ENCODE measurements at places on chromosomes 6 and 20.

- no peak for DNase-seq
Observed at GRCh38 chr6:27156874-27157458, 90.5 kb upstream of the PRSS16 start.

DNA sequence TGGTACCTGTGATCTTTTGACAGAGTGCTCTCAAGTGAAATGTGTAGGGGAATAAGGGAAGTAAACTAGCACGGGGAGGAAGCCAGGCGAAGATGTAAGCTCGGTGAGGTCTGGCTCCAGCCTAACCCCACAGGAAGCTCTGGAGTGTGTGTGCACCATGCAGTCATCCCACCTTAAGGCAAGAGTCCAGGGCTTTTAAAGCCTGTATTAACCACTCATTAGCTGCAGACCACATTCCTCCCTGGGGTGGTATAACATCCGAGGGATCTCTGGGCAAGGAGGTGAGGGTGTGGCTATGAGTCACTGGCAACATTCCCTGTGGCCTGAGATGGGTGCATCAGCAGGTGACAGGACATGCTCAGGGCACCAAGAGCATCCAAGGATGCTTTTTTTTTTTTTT lies 12.5 kb upstream of the RANBP9 start:
- DNase-seq = no peak

- DNase-seq = no peak
Observed at GRCh38 chr6:144753023-144753705, 468.0 kb downstream of the UTRN start.

DNA sequence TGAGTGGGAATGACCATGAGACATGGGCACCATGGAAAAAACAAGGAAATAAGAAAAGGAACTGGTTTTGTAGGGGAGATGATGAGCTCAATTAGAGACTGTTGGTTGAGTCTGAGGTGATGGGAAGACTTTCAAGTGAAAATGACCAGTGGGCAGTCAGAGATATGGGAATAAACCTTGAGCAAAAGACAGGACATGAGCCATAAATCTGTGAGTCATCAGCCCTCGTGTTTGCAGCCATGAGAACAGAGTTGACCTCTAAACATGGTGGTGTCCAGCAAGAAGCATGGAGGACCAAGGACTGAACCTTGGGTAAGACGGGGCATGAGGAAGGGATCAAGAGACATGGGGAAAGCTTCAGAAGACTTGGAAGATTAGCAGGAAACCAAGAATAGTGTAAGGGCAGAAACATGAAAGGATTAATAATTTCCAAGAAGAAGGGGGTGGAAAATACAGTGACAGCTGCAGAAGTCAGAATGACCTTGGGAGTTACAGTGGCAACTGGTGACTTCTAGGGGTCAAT lies 280.6 kb upstream of the PRDM1 start:
- no peak for DNase-seq

- peak; percentile 58 for DNase-seq
Observed at GRCh38 chr20:45970646-45971424, 1.2 kb downstream of the ZNF335 start.

DNA sequence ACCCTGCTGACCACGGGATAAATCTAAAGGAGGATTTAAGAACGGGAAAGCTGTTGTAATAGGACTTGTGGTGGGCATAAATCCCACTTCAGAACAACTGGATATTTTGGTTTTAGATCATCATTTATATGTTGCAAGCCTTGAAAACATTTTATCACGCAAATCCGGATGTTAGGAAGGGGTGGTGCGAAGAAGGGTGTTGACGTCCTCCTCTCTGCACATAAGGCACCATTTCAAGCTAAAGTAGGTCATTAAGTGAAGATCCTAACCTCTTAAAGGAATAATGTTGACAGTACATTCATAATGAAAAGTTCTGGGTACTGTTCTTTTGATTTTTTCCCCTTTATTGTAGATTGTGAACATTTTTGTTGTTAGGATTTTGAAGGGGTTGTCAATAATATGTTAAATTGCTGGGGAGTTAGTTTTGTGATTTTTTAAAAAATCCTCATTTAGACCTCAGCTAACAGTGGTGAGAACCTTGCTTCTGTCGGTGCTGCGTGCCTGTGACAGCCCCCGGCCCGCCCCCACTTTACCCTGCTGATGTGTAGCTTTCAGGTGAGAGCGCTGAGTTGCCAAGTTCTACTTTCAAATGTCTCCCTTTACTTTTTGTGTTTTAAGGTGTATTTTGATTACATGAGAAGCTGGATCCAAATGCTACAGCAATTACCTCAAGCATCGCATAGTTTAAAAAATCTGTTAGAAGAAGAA lies 88.8 kb downstream of the MAP3K4 start:
- DNase-seq = no peak

- DNase-seq = peak; percentile 75
Observed at GRCh38 chr6:133837801-133838349, 51.0 kb upstream of the TCF21 start.

DNA sequence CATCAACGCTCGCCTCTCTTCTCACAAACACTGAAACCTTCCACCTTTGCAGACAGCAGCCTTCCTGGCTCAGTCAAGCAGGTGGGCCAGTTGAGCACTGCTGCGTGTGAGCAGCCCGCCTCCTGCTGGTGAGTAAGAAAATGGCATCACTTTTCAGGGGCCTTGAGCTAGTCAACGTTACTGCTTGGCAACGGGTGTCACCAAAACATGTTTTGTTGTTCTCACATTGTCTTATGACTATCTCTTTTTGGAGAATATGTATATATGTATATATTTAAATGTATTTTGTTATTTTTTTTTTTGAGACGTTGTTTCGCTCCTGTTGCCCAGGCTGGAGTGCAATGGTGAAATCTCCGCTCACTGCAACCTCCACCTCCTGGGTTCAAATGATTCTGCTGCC lies 97.0 kb upstream of the AGPAT4 start:
- peak; percentile 66 for DNase-seq

DNA sequence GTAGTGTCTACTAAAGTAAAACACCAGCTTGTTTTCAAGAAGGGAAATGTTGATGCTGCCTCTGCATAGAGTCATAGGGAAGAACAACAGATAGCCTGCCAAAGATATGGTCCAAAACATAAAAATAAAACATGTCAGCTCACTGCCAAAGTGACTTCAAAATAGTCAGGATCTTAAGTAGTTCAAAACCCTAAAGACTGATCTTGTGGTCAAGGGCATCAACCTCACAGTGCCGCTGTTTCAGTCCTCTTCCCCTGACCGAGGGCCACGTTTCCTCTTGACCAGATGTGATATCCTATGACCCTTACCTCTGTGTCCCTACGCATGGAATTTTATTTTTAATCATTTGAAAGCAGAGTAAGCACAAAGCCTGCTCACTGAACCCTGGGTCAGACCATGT lies 104.2 kb upstream of the CNKSR3 start:
- DNase-seq = no peak

DNA sequence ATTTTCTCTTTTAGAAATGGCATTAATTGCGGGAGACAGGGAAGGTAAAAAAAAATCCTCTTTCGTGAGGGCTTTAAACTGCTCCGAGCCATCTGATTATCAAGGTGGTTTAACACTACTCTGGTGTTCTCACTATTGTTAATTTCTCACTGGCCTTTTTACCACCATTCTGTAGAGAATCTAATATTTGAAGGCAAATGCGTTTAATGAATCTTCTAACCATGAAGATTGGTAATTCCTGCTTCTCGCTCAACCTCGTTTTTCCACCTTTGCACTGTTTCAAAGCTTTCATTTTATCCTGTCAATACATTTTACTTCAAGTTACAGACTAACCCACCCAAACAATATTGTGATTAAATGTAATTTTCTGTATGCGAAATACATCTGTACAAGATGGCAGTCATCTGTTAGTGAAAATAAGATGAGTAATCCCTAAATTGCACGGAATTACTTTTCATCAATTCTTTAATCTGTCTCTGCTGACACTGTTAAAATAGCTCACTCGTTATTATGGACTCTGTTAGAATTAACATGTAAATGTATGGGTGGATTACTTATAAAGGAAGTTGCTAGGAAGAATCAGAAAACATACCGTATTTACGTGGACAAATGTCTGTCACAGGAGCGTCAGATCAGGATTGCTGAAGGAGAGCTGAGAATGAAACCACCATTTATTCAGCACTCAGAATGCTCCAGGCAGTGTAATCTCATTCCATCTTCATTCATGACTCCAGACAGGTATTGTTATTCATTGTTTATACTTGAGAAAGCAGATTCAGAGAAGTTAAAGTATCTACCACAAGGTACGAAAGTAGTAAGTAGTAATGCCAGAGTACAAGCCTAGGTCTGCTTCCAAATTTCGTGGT lies 1.1 kb upstream of the LCA5 start:
- peak; percentile 17 for DNase-seq

GRCh38 chr6:6962086-6962485 lies 145.7 kb upstream of the RREB1 start:
- no peak for DNase-seq

DNA sequence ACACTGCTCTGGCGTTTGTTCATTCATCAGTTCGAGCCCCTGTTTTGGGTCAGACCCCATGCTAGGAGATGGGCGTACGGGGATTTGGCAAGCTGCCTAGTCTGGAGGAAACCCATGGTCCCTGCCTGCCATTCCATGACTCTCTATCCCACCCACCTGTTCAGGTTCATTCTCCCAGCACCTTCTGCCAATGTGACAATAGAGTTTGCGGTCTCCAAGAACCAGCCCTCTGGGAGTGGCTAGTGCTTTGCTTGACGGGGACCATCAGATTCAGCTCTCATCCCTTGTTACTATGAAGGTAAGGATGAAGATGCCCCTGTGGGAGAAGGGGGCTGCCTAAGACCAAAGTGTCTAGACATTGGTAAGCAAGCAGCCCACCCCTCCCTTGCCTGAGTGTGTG lies 345.0 kb downstream of the PTPRT start:
- DNase-seq = no peak

DNA sequence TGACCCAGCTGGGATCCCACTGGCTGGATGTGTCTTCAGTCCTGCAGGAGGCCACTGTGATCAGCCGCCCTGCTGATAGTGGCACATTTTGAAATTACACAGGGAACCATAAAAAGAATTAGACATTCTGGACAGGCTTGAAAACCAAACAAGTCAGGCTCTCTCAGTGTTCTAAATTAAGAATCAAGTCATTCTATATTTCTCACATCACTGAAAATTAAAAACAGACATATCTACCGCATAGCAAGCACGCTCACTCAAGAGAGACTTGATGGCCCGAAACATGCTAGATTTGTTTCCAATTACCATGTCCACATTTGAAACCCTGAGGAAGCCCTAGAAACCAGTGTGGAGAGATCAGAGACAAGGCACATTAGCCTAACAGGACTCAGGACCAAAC lies 57.7 kb downstream of the NFATC2 start:
- no peak for DNase-seq

DNA sequence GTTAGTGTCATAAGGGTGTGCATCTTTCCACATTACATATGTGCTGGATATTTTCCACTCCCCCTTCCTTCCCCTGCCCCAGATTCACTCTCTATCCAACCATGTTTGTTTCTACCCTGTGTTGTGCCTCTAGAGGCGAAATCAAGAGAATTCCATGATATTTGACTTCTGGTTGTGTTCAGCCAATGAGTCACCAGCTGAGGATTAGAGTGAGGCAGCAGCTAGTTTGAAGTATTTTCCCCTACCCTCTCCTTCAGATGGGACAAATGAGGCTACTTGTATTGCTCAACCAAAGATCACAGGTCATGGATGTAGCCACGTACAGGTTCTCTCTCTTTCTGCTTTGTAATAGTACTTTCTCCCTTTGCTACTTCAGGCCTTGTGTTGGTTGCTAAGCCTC lies 24.5 kb upstream of the OR2J2 start:
- DNase-seq = no peak

DNA sequence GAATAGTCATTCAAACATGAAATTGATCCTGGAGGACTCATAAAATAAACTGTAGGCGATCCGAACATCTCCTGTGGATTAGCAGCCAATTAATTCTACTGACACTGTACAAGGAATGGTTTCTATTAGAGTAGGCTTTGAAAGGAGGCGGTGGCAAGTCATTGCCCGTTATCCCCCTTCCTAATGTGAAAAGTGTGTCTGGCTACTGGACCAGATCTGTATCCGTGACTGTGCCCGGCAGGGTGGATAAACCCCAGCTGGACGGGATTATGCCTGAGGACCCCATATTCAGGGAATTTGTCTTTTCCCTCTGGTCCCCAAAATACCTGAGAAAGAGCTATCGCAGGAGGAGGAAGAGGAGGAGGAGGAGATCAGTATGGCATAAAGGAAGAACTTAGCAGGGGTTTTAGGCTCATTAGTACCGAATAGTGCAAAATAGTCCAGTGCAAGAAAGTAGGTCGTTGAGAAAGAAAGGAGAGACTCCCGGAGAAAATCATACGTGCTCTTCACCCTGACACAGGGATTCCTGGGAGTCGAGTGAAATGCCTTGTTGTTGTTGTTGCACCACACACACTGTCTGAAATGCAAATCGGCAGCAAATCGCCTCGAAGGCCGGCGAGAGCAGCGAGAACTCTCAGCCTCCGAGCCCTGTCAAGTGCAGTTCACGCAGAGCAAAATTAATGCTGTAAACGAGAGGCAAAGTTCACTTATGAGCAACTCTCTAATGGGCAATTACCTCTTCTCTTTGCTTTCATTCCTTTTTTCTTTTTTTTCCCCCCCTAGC lies 178.9 kb upstream of the ARID1B start:
- no peak for DNase-seq

DNA sequence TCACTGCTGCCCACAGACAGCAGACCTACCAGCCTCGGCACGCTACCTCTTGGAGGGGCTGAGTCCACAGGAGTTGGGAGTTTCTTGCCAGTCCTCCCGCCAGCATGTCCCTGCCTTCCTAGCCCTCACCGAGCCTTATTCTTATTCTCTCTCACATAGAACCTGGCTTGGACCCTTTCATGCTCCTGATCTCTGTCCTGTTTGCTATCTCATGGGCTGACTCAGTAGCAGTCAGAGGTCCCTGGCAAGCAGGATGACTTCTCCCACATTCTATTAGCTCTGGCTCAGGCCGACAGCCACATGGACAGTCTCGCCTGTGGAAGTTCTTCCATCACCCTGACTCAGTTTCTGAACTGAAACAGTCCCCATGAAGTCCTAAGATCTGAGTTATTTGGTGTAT lies 313.2 kb upstream of the RNF24 start:
- DNase-seq = no peak

GRCh38 chr20:44684047-44684967 lies 30.9 kb upstream of the CCN5 start:
- DNase-seq = no peak

DNA sequence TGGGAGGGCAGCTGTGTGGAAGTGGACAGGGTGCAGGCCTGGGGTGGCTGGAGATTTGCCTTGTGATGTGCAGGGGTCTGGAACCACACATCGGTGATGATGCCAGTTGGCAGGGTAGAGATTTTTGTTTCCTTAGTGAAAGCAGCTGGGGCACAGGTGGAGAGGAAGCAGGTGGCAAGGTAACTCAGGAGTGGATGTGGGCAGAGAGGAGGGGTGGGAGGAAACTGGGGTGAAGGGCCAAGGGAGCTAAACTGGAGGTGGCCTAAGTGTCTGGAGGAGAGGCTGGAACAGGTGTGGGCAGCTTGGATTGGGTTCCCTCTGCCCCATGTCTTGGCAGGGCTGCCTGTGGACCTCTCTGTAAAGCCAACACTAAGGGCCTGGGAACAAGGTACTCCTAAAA lies 4.7 kb upstream of the SCUBE3 start:
- no peak for DNase-seq

All from NCI-H524 (cell line).